ENCODE measurements at places on chromosomes 2 and 18.

GRCh38 chr18:7600528-7601245, 33.6 kb downstream of the PTPRM start:
- DNase-seq, result peak; percentile 48

DNA sequence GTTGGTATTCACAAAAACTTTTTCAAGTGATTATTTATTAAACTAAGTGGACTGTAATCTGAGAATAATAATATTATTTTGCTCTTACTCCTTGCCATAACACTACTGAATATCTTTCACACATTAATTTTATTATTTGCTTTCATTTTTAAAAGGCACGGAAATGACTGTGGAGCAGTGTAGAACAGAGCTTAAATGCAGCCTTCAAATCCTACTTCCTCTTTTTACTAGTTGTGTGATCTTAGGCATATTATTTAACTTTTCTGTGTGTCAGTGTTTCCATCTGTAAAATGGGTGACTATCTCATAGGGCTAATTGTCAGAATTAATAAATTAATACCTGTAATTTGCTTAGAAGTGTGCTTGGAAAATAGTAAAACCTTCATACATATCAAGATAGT, 55.5 kb upstream of the SLC8A1 start:
- peak; percentile 43 for DNase-seq

GRCh38 chr2:77519888-77520506, 2.2 kb downstream of the LRRTM4 start:
- DNase-seq, result no peak

DNA sequence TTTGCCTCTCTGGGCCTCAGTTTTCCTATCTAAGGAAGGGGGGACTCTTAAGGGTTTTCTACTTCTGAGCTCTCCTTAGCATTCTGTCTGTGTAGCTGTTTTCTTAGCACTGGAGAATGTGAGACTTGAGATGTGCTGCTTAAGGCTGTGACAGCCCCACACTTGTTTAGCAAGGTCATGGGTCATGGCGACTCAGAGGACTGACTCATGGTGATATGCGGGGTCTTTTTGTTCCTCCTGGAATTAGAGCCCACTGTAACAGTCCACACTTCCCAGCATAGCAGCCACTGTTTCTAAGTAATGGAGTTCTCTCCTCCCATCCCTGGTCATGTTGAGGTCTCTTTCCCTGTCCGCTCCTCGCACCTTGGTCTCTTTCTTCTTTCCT, 4.1 kb upstream of the LPIN1 start:
- no peak for DNase-seq

- DNase-seq, result no peak
Observed at GRCh38 chr2:16882706-16883105, 217.1 kb upstream of the CYRIA start.

GRCh38 chr2:24459224-24460161, 31.6 kb upstream of the NCOA1 start:
- DNase-seq, result no peak

DNA sequence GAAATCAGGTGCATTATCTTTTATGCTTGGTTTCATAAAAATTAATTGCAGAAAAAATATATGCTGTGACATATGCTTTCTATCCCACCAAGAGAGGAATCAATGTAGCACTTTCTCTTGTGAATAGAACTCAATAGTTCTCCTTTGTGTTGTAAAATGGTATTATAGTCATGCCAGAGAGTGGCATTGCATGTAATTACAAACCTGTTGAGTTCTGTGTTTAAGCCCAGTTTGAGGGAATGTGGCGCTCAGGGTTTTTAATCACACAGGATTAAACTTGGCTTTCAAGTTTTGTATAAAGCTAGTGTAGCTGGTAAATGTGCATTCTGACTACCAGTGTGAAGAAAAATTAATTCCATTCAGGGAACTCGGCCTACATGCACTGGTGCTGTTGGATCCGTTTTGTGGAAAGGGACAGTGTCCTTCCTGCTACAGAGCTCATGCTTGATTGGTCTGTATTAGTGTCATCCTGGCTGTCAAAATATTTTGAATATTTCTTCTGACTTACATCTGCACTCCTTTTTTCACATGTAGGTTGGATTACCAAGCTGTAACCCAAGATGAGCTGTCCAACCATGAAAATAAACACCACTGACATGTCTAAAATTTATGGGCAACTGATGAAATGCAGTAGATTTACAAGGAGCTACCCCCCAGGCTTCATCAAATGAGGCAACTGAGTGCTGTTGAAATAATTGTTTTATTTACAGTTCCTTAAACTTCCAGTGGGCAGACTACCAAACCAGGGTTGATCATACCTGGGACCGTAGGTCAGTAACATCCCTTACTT, 80.3 kb downstream of the SLC4A3 start:
- DNase-seq, result no peak

DNA sequence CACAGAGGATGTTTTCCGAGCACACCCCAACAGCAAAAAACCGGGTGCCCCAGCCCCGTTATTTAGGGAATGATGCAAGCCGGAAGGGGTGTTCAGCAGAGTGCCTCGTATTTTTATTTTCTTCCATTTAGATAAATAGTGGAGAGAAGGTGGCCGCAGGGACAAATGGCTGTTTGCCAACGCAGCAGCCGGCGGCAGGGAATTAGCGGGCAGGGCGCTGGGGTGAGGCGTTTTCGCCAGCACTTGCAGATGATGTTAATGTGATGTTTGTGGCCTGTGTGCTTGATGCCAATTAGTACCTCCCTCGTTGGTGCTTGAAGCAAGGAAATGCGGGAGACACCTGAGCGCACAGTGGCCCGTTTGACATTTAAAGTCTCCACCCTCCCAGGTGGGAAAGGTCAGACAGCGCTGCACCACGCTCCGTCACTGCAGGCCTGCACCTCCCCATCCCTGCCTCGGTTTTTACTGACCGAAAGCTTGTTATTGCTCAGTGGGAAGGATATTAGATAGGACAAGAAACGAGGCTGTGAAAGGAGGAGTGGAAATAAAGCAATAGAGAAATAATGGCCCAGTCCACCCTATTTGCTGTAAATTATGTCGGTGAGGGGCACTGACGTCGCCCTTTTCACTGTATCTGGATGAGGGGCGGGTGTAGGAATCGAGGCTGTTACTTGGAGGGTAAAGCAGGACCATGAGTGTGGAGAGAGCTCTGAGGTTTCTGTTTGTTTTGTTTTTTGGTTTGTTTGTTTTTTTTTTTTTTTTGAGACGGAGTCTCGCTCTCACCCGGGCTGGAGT, 39.1 kb downstream of the NFATC1 start:
- no peak for DNase-seq

GRCh38 chr2:9815844-9816279, 27.4 kb upstream of the TAF1B start:
- no peak for DNase-seq
